Right renal pelvis (tissue), 4 donors: ENCODE measurements at places on chromosomes 4 and X.

DNA sequence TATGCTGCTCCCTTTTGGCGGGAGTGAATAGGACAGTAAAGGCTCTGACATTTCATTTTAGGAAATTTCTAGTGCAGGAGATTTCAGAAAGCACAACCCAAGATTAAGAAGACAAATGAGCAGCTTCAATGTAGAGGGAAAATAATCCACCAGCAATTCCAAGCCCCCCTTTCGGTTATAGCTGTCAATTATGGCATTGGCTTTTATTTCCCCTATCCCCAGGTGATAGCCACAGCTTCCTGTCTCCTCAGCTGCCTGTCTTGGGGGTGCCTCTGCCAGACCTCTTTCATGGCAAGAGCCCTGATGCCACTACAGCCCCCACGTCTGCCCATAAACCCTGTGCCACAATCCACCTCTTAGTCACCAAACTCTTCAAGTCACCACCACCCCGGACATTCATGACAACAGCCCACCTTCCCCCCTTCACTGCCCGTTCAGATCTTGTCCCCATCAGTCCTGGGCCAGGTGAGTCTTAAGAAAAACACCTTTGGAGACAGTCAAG is 48.4 kb upstream of the CLNK start:
- DNase-seq: no peak

GRCh38 chr4:123399627-123400358 is 3.2 kb downstream of the SPRY1 start:
- DNase-seq: no peak

GRCh38 chr4:33649015-33649414 is 2595.3 kb downstream of the ARAP2 start:
- no peak for DNase-seq

DNA sequence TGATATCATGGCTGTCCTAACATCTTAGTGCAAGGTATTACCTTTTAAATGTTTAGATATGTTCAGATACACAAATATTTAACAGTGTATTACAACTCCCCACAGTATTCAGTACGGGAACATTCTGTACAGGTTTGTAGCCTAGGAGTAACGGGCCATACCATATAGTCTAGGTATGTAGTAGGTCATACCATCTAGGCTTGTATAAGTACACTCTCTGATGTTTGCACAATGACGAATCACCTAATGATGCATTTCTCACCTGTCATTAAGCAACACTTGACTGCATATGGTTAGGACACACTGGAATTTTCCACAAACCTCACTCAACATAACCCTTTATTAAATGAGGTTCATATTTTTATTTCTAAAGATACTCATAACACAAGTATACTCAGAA is 67.7 kb downstream of the THOC2 start:
- DNase-seq: no peak

- DNase-seq: no peak
Observed at GRCh38 chr4:37441231-37442061, 196.9 kb downstream of the NWD2 start.
